Fibroblast of upper back skin (primary cell): ENCODE measurements at places on chromosomes 1 and 21.

DNA sequence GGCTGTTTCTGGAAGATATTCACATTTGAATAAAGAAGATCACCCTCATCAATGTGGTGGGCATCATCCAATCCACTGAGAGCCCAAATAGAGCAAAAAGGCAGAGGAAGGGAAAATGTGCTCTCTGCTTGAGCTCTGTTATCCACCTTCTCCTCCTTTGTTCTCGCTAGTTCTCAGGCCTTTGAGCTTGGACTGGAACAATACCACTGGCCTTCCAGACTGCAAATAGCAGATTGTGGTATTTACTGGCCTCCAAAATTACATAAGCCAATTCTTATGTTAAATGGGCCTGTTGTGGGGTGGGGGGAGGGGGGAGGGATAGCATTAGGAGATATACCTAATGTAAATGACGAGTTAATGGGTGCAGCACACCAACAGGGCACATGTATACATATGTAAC is 219.3 kb downstream of the C1orf94 start:
- no peak for DNase-seq

DNA sequence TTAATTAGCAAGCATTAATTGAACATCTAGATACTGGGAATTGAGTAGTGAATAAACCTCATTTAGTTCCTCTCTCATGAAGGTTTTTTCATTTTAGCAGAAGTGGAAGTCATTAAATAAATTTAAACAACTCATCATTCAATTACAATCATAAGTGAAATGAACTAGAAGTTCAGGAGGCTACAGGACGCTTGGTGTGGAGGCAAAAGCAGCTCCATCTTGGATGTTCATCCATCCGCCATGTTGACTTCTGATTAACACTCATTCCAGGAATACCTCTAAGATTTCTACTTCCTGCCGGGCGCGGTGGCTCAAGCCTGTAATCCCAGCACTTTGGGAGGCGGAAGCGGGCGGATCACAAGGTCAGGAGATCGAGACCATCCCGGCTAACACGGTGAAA is 11.5 kb upstream of the NTPCR start:
- DNase-seq = no peak

DNA sequence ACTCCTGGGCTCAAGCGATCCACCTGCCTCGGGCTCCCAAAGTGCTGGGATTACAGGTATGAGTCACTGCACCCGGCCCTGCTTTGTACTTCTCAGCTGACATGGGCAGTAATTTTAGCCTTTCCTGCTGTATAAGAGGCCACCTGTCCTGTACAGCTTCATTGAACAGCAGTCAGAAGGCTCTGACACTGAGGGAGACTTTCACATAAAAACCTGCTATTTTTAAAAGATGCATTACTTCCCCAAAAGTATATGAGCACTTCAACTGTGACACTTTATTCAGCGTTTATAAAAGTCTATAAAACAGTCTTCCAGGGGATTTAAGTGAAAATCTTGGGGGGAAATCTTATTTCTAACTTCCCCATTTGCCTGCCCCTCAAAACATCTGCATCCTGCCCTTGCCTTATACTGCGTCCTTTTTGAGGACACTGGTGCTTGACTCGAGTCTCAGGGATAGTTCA is 17.6 kb downstream of the RNU5D-1 start:
- no peak for DNase-seq

GRCh38 chr1:230808281-230808872 is 59.9 kb downstream of the C1orf198 start:
- peak; percentile 76 for DNase-seq

GRCh38 chr1:170114906-170115305 is 30.9 kb upstream of the NTMT2 start:
- peak; percentile 54 for DNase-seq

GRCh38 chr1:14946684-14947238 is 206.8 kb upstream of the TMEM51 start:
- peak; percentile 83 for DNase-seq

- DNase-seq = peak; percentile 38
Observed at GRCh38 chr21:18334066-18334465, 69.5 kb downstream of the TMPRSS15 start.

DNA sequence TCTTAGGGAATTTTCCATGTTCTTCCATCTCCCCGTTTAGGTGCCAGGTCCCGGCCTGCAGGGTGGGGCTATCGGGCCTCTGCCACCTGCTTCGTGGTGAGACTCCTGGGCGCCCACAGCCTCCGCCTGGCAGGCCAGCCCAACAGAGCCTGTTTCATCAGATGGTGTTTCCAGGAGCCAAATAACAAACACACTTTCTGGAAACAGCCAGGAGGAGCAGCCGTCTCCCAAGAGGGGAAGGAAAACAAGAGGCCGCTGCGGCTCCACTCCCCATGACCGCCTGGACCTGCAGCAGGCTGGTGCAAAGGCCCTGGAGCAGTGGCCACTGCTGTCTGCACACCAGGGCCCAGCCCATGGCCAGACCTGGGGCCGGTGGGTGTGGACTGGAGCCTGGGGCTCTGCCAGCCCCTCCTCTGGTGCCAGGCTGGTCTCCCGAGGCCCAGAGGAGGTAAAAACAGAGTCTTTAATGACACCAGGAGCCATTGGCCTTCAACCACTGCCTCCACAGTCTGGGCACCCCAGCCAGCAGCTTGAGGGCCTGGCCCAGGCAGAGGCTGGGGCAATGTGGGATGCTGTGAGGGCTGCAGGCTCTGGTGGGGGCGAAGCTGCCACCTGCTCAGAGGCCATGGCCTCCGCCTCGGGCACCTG is 55.0 kb downstream of the SLX9 start:
- DNase-seq = no peak

DNA sequence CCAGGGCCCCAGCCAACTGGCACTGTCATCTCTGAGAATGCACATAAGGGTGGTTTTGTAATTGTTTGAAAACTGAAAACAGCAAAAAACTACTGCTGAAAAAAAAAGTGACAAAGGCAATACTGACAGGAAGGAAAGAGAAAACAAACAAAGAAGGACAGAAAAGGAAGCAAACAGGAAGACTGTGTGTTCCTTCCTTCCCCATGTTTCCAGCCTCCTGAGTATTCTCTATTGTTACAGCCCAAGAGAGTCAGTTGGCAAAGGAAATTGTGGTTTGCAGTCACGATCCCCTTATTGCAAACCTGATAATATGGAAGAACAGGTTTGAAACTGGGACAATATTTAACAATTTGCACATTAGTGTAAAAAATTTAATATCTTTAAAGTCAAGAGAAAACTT is 1177.6 kb downstream of the PLA2G4A start:
- DNase-seq = no peak

DNA sequence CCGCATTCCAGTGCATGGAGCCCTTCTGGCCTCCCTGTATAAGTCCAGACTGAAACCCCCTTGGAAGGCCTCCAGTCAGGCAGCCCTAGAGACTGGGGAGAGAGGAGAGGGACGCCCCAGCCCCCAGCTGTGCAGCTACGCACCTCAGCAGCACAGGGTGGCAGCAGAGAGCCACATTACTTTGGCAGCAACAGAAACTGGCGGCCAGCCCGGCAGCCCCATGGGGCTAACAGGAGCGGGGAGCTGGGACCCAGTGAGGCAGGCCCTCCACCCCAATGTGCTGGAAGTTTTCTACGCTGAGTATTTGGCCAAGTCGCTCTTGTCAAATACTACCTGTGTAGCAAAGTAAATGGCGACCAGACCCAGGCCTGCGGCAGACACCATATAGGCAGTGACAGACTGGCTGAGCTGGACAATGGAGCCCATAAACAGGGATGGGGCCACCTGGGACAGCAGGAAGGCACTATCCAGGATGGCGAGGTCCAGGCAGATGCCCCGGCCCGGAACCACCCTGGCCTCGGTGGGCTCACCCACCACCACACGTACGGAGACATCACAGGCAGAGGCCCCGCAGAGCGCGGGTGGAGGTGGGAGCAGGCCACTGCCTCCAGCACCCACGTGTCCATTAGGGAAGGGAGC is 21.2 kb downstream of the SLC45A3 start:
- DNase-seq = peak; percentile 67

DNA sequence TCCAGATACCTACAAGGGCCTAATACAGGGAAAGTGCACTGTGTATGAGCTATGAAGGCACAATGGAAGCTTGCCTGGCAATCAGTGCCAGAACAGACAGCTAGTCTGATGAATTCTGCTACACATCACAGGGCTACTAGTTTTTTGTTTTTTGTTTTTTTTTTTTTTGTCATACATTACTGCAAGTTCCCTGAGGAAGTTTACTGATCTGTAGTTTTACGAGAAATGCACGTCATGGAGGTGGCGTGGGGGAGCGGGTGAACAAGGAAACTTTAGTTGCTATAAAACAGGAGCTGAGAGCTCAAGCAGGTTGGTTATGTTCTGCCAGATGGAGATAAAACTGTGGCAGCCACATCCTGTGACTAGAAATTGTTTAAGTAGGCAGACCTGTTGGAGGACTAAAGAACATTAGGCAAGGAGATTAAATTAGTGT is 17.7 kb downstream of the PTPRC start:
- no peak for DNase-seq

GRCh38 chr1:78408810-78409209 is 82.0 kb upstream of the PTGFR start:
- peak; percentile 74 for DNase-seq

DNA sequence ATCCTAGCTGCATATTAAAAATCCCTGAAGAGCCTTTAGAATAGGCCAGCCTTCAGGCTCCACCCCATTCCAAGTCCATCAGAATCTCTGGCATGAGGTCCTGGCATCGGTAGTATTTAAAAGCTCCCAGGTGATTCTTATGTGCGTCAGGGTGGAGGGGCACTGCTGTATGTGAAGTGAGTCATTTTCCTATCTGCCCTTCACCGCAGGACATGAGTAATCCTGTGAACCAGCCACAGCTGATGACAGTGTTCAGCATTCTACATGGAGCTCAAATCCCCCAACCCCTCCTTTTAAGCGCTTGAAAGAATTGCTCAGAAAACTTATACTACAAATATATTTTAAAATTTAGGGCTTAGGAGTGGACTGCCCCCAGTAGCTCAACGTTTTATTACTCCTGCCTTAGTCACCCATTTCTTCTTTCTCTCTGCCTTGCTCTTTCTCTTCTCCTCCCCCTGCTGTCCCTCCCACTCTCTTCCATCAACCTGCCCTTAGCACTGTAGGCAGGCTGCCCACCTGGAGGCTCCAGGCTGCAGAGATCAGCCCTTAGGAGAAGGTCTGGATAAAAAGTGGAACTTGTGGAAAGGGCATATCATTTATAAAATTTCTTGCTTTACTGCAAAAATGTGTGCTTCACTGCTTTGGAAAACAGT is 73.8 kb upstream of the ZNF281 start:
- peak; percentile 99 for DNase-seq

- DNase-seq = no peak
Observed at GRCh38 chr1:110243574-110243973, 33.5 kb downstream of the KCNC4 start.

GRCh38 chr1:46053734-46054133 is 78.7 kb downstream of the PIK3R3 start:
- no peak for DNase-seq

- no peak for DNase-seq
Observed at GRCh38 chr1:232942413-232943294, 7.8 kb upstream of the NTPCR start.

GRCh38 chr21:45447821-45448220 is 42.9 kb downstream of the COL18A1 start:
- no peak for DNase-seq

DNA sequence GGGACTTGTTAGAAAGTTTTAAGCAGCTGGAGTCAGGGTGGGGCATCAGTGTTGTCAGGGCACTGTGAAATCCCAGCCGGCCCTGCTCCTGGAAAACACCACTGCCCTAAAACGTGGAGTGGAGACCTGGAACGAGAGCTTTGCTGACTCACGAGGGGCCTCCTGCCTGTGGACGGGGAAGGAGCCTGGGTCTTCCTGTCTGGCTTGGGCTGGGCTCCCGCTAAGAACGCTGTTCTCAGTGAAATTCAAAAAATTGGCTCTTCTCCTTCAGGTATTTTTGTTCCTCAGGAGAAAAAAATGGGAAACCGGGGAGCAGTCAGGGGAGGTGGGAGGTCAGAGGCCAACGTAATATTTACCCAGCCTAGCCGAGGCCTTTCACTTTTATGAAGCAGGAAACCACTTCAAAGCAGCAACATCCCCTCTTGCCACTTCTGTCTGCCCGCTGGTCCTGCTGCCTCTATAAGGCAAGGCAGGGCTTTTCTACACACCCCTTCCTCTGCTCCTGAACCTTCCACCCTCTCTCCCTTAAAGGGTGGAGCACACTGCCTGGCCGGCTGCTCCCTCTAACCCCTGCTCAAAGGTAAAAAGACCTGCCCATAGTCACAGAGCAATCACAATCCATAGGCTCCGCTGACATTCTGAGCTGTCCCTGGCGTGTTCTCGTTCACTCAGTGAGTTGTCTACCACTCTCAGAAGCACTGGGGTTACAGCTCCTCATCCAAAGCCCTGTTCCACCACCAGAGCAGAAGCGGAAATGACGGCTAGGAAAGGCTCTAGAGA is 8.0 kb downstream of the PLXNA2 start:
- DNase-seq = peak; percentile 70

DNA sequence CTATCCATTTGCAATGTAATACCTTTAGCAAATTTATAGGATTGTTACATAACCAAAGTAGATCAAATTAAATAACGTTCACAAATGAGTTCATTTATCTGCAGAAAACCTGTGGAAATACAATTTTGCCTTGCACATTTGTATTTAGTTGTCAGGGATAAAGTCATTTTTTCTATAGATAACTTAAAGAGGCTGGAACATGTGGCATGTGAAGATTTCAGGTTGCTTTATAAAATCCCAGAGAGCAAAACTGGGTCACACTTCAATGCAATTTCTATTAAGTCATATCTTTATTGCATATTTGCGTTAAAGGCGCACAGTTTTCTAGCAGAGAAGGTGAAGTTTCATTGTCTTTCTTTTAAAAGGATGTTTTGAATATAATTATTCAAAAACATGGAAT is 342.4 kb downstream of the USP25 start:
- DNase-seq = no peak

GRCh38 chr1:204506969-204507316 is 9.3 kb upstream of the MDM4 start:
- DNase-seq = peak; percentile 93

DNA sequence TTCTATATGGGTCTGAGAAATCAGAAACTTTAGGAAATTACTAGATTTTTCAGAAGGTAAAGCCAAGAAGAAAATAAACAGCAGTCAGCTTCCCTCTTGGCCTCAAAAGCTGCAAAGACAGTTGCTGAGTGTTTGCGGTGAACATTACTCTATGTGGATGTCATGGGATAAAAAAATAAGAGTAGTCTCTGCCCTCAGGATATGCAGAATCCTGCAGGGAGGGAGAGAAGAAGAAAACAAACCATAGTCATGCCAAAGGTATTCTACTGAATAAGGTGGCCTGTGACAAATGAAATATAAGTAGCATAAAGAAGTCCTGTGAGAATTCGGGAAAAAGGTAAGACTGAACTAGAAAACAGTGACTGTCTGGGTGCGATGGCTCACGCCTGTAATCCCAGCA is 19.0 kb downstream of the YARS1 start:
- no peak for DNase-seq

DNA sequence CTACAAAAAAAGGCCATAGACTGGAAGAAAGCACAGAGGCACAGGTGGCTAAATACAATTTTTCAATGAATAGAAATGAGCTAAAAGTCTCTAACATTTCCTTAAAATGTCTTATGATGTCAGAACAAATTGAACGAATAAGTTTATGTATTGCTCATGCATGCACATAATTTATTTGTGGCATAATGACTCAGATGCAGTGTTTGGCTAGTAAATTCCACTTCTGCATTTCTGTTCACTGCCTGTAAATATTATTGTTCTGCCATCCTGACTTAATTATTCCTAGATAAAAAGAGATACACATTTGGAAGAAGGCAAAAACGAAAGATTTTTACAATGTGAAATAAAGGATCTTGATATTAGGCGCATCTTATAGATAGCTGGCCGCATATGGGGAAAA is 26.6 kb upstream of the EXO1 start:
- DNase-seq = peak; percentile 31
